Stimulated activated CD4-positive, alpha-beta T cell treated with anti-CD3 and anti-CD28 coated beads, Interleukin-1b, Interleukin-23, amount 100 ng/mL, for 4 hours (primary cell): ENCODE measurements at places on chromosomes 1 and 21.

GRCh38 chr1:51610637-51611036 lies 6.3 kb upstream of the OSBPL9 start:
- no peak for DNase-seq

DNA sequence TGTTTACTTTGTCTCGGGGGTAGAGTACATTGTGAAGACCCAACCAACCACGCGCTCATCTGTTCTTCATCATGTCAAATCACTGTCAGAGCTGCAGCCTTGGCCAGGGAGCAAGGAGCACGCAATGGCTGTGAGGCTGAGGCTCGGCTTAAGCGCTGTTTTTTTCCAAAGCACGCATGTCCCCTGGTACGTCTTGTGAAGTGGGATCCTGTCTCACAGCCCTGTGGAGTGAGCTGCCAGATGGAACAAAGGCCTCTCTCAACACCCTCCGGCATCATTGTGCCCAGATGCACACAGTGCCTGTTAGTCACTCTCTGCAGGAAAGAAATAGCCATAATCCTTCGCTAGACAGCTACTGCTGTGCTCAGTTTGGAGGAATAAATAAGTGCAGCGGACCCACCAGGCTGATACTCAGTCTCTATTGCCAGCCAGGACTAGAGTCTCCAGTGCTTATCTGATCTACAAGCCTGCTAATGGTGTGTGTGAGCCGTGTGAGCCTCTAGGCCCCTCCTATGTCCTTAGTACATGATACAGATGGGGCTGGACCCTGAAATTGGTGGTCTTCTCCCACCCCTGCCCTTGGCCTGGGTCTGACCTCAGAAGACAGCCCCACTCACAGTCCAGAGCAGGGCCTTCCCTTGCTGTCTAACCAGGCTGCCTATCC lies 91.3 kb upstream of the COA6 start:
- DNase-seq: no peak

DNA sequence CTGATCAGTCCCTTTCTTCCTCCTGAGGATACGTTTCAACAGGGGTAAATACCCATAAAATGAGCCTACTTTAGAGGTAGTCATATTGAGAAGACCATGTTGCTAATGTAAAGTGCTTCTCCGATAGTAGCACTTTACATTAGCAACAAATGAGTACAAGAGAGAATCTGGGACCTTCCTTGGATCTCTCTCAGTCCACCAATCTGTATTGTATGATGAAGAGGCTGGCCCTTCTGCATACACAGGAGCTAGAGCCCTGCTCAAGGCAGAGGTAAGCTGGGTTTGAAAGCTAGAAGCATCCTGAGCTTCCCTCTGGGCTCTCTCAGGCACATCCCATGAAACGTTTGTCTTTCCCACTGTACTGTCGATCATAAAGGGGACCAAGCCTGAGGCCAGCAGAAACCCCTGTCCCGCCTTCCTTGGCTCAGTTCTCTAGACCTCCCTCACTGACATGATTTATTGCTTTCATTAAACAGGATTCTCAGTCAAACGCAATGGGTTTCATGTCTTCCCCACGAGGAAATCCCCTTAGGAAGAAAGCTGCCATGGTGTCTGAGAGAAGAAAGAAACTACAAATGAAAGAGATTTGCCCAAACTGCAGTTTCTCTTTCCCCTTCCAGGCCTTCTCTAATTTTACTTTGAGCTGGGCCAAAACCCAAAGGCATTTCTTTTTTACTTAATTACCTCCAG lies 62.8 kb upstream of the BCAR3 start:
- no peak for DNase-seq

DNA sequence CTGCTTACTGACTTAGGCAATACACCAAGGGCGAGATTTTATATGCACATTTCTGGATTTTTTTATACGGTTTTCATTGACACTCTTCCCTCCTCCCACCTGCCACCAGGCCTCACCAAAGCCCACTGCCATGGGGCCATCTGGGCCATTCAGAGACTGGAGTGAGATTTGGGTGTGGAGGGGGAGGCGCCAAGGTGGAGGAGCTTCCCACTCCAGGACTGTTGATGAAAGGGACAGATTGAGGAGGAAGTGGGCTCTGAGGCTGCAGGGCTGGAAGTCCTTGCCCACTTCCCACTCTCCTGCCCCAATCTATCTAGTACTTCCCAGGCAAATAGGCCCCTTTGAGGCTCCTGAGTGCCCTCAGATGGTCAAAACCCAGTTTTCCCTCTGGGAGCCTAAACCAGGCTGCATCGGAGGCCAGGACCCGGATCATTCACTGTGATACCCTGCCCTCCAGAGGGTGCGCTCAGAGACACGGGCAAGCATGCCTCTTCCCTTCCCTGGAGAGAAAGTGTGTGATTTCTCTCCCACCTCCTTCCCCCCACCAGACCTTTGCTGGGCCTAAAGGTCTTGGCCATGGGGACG lies 57.9 kb downstream of the LACTBL1 start:
- DNase-seq: no peak

GRCh38 chr21:34021726-34022125 lies 51.7 kb upstream of the MRPS6 start:
- no peak for DNase-seq

- no peak for DNase-seq
Measured at GRCh38 chr1:200048244-200048643, 20.7 kb downstream of the NR5A2 start.

GRCh38 chr1:186014370-186015037 lies 280.3 kb downstream of the HMCN1 start:
- no peak for DNase-seq

DNA sequence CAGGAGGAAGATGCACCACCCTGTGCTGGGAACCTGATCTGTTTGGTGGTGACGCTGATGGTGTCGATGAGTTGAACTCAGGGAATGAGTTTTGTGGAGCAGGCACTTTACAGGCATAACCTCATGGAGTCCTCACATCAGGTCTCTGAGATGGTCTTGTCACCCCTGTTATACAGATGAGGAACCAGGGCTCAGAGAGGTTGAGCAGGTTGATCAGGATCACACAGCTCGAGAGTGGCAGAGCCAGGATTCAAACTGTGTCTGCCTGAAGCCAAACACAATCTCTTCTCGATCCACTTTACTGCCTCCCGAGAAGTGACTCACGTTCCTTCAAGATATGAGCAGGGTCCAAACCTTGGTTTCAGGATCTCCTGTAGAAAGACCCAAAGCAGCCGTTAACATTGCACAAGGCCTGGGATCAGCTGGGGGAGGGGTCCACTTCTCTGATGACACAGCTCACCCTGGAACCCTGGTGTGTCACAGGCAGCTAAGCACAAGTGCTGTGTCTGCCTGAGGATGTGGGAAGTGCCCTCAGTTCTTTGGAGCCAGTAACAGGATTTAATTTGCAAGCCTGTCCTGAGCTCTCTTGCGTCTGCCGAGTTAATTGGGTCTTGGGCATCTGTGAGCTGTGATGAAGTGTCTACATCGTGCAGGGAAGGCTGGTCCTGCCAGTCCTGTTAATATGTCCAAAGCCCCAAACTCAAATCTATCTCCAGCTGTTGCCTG lies 65.4 kb upstream of the STUM start:
- no peak for DNase-seq

DNA sequence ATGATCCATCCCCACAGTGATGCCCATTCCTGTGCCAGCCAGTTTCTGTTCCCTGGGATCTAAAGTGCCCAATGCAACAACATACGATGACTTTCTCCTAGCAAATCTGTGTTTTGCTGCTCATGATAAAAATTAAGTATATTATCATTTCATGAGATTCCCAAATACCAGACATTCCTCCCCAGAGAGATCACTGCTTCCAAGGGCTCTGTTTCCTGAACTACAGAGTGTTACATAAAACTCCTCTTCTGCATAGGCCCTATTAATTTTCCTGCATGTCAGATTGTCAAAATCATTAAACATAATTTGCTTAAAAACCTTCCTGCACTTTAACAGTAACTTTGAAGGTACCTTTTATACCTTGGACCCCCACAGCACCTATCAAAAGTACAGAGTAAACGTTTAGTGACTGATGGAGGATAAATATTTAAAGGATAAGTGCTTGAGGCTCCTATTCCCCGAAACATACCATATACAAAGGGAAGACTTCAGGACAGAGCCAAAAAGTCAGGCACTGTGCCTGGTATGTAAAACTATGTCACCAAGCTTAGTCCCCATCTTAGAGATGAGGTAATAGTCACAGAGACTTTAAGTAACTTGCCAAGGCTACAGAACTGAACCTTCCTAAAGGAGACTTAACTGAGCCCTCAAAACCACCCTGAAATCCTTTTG lies 50.2 kb downstream of the SLC25A24 start:
- DNase-seq: no peak

- DNase-seq: no peak
Measured at GRCh38 chr21:19076031-19076430, 672.4 kb upstream of the TMPRSS15 start.

GRCh38 chr1:224784265-224785039 lies 145.0 kb upstream of the DNAH14 start:
- DNase-seq: no peak

DNA sequence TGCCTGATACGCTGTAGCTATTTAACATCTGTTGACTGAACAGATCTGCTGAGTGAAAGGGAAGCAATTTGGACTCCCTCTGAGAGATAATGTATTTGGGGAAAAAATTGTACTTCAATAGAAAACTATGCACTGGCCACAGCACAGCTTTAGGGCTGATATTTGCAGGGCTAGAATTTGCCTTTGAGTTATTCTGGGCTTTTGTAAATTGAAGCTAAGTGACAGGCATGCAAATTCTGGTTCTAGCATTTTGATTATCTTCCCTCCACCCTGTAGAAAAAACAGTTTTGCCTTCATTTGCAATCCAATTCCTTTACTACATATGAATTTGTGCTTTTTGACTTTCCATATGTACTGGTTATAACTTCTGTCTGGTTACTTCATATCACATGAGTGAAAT lies 7.9 kb downstream of the KYAT3 start:
- no peak for DNase-seq

DNA sequence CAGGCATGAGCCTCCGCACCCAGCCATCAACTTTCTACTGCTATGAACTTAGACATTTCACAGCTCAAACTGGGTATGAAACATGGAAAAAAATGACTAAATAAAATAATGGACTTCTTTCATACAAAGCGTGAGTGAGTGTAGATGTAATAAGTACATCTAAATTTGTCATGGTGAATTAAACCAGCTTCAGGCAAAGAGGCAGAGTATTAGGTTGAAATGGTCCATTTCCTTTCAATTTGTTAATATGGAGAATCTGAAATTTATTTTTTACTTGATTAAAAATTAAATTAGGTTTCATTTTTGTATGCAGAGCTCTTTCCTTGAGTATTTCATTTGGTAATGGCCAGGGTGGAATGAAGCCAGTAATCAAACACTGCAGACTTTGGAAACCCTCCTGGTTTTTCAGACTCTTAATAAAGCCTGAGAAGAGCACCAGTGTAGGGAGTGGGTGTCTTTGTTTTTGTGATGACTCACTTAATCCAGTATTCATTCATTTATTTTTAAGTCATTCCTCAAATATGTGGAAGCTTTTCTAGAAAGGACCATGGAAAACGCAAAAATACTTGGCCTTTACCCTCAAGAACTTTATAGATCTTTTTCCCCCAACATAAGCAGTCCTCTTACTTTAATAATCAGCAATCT lies 49.2 kb downstream of the ALG14 start:
- DNase-seq: no peak

- no peak for DNase-seq
Measured at GRCh38 chr1:113975211-113975895, 3.9 kb upstream of the OLFML3 start.

- DNase-seq: no peak
Measured at GRCh38 chr1:84538599-84538998, 32.2 kb upstream of the GNG5 start.

- DNase-seq: no peak
Measured at GRCh38 chr1:70195342-70195741, 10.0 kb downstream of the LRRC40 start.

DNA sequence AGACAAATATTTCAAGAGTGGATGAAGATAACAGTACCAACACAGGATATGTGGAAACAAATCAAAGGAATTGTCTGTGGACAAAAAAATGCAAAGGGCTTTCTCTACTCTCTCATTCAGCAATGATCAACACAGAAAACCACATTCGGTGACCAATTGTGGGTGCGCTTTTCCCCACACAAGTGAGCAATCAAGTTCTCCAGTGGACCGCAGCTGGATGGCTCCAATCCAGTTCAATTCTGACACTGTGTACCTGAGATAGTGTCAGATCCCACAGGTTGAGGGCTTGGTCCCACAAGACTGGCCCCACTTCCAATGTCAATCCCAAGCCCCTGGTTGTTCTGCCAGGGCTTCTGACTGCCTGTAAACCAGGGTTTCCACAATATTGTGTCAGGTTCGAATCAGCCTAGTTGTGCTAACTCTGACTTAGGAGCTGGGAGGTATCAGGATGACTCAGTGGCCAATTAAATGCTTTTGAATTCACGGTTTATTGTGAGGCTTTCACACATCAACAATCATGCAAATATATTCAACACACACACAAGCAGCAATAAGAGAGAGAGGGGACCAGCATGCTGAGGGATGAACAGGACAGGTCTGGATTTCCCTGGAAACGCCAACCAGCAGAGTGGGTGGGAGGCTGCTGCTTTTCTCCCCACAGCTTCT lies 87.0 kb upstream of the BTG3 start:
- no peak for DNase-seq

DNA sequence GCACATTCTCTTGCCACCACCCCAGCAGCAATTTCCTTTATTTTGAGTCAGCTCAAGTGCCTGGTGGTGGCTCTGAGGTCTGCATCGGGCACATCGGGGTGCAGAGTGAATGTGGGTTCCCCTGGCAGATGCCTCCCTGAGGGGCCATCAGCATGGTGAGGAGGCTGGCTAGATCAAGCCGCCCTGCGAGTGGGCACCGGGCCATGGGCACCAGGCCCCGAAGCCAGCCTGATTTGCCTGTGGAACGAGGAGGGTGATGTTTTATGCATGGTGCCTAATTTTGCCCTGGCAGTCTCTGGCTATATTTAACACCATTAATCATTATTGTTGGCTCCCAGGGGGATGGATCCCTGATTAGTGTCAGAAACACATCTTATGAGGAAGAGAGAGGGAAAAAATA lies 36.3 kb downstream of the ACTL8 start:
- no peak for DNase-seq

GRCh38 chr1:21531241-21531640 lies 22.0 kb downstream of the ALPL start:
- DNase-seq: no peak

DNA sequence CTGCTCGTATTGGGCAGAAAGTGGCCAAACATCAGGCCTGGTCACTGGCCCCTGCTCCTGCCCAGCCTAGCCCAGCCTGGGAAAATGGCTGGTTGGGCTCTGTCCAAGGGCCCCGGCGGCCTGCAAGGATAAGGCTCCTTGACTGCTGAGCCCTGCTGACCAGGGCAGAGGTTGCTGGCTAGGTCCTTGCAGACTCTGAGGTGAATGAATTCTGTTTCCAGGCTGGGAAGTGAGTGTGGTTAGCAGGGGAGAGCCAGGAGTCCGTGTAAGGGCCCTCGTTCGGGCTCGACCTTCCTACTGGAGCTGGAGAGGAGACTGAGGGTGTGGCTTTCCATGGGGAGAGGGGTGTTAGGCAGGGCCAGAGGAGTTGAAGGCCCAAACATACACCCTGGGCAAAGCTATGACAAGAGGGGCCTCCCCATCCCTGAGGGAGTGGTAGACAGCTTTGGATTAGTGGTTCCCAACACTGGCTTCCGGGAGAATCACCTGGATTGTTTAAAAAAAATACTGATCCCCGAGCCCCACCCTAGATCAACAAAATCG lies 20.6 kb downstream of the CSF1 start:
- no peak for DNase-seq

- DNase-seq: no peak
Measured at GRCh38 chr1:7432900-7433380, 338.2 kb upstream of the VAMP3 start.

- DNase-seq: no peak
Measured at GRCh38 chr1:162236201-162236600, 140.5 kb downstream of the SPATA46 start.

GRCh38 chr21:39153373-39153772 lies 29.9 kb downstream of the PSMG1 start:
- no peak for DNase-seq

GRCh38 chr1:181503171-181503810 lies 20.0 kb downstream of the CACNA1E start:
- no peak for DNase-seq
